ENCODE measurements at places on chromosomes 4 and X. TPM values are rescaled to one million over a fixed set of nuclear protein-coding genes. Genes with fewer than 3 reads are reported as not detected.
A peak's percentile ranks its signal among the peaks of the same experiment; 100 is the strongest.

DNA sequence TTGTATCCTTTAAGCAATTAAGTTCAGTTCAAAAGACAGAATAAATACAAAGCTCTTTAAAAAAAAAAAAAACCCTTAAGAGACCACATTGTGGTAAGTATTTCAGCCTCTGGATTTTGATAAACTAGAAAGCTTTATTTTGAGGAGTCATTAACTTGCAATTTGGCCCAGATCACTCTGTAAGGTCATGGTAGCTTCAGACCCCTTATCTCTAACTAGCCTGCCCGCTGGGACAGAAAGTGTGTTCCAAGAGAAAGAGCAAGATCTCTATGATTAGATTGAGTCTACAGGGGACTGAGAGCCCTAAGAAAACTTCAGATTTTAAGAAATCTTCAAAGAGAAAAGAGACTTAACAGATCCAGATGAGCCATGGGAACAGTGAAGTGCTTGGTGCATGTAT lies 45.6 kb downstream of the GALNT7 start:
- no peak overlapping the region for H3K4me3 ChIP-seq
- H3K36me3 ChIP-seq, result no peaks in the 10 kb centered on the region
- no peaks in the 10 kb centered on the region for H3K27me3 ChIP-seq
- DNase-seq, result no peak
- H3K27ac ChIP-seq, result peak overlapping the region; percentile 4

KDR gene
- 44.1 TPM for total RNA-seq

GRCh38 chr4:145762719-145763118 lies 82.8 kb downstream of the C4orf51 start:
- DNase-seq, result no peak
- peaks cover 78% of the 10 kb centered on the region for H3K36me3 ChIP-seq
- H3K27me3 ChIP-seq, result no peaks in the 10 kb centered on the region
- no peak overlapping the region for H3K4me3 ChIP-seq
- no peaks in the 10 kb centered on the region for H3K4me1 ChIP-seq

- no peaks in the 10 kb centered on the region for H3K4me1 ChIP-seq
- no peak for DNase-seq
- no peaks in the 10 kb centered on the region for H3K27me3 ChIP-seq
These were observed 108.3 kb downstream of the QRFPR start for GRCh38 chr4:121272526-121272925.

- DNase-seq, result no peak
- H3K27ac ChIP-seq, result no peak overlapping the region
- no peaks in the 10 kb centered on the region for H3K36me3 ChIP-seq
- no peaks in the 10 kb centered on the region for H3K4me1 ChIP-seq
- no peak overlapping the region for H3K4me3 ChIP-seq
- no peaks in the 10 kb centered on the region for H3K27me3 ChIP-seq
These were observed 504.0 kb downstream of the MAGEE1 start for GRCh38 chrX:76931518-76931917.

LGI2 gene
- total RNA-seq, result 4.1 TPM

GRCh38 chr4:81623434-81623833 lies 151.7 kb upstream of the RASGEF1B start:
- H3K27ac ChIP-seq, result no peak overlapping the region
- no peaks in the 10 kb centered on the region for H3K36me3 ChIP-seq
- no peaks in the 10 kb centered on the region for H3K27me3 ChIP-seq
- no peak overlapping the region for H3K4me3 ChIP-seq
- DNase-seq, result no peak

DNA sequence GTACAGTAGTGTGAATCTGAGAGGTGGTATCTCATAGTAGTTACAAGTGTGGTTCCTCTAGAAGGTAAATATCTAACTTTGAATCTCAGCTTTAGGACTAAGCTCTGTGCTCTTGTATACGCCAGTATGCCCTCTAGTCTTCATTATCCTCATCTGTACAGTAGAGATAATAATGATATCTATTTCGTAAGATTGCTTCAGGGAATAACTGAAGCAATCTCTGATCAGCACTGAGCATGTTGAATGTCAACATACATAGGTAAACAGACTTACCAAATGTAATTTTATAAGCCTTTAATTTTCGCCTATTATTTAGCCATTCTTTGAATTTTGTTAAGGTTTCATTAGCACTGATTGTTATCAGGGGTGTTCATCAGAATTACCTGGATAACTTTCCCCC lies 175.2 kb upstream of the ANKRD50 start:
- no peaks in the 10 kb centered on the region for H3K36me3 ChIP-seq

DNA sequence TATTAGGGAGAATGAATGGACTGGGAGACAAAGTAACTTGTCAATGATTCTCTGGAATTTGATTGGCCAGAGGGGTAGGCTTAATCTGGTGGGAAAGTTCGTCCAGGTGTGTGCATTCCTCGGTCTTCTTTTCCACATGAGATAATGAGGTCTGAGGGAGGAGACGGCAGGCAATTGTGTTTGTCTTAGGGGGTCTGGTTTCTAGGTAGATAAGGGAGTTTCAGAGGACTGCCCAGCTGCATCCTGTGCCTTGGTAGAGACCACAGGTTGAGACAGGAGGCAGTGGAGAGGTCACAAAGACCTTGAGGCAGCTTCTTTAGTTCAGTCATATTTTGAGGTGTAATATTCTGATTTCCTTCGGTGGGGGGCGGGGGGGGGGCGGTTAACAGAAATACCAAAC lies 4.3 kb downstream of the MGST2 start:
- H3K4me1 ChIP-seq, result peaks cover 53% of the 10 kb centered on the region
- no peak overlapping the region for H3K4me3 ChIP-seq
- DNase-seq, result no peak
- peaks cover 19% of the 10 kb centered on the region for H3K36me3 ChIP-seq
- H3K27me3 ChIP-seq, result no peaks in the 10 kb centered on the region

DNA sequence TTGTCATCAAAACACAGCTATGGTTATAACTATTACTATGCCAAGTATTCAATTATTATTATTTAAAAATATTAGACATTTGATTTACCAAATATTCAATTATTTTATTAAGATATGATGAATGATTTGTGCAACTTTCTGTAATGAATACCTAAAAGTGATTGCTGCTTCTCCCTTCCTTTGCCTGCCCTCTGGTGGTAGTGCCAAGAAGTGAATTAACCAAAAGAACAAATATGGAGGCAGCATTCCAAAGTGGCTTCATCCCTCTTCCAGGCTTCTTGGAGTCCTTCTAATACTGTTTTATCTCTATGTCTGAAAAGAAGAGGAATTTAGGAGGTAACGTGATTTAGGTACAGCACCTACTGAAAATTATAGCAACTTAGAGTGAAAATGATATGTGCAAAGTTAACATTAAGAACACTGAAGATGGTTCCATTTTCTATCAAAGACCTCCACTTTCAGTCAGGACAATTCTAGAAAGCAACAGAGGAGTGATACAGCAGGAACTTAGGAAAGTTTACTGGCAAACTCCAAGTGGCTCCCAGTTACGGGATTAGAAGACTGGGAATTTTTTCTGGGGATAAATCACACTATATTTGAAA lies 43.0 kb downstream of the ENPEP start:
- no peak for DNase-seq
- no peak overlapping the region for H3K4me3 ChIP-seq
- H3K4me1 ChIP-seq, result no peaks in the 10 kb centered on the region
- H3K27ac ChIP-seq, result no peak overlapping the region
- peaks cover 21% of the 10 kb centered on the region for H3K36me3 ChIP-seq
- H3K27me3 ChIP-seq, result no peaks in the 10 kb centered on the region

TRIM61 gene
- total RNA-seq, result 2.4 TPM

ADH1C gene
- total RNA-seq, result 0.69 TPM

SORCS2 gene
- 7.1 TPM for total RNA-seq

- no peak overlapping the region for H3K27ac ChIP-seq
- no peak for DNase-seq
- no peaks in the 10 kb centered on the region for H3K36me3 ChIP-seq
- no peak overlapping the region for H3K4me3 ChIP-seq
These were observed 620.9 kb upstream of the GALNT7 start for GRCh38 chr4:172547724-172548123.

- peaks cover 40% of the 10 kb centered on the region for H3K27me3 ChIP-seq
- H3K27ac ChIP-seq, result no peak overlapping the region
- no peak overlapping the region for H3K4me3 ChIP-seq
- peaks cover 4% of the 10 kb centered on the region for H3K4me1 ChIP-seq
These were observed 64.6 kb upstream of the MTM1 start for GRCh38 chrX:150503898-150504219.

- peak overlapping the region; percentile 39 for H3K27ac ChIP-seq
- H3K4me3 ChIP-seq, result no peak overlapping the region
- no peak for DNase-seq
- peaks cover 25% of the 10 kb centered on the region for H3K4me1 ChIP-seq
- H3K36me3 ChIP-seq, result no peaks in the 10 kb centered on the region
These were observed 48.1 kb downstream of the RPGR start for GRCh38 chrX:38279188-38279587.

DNA sequence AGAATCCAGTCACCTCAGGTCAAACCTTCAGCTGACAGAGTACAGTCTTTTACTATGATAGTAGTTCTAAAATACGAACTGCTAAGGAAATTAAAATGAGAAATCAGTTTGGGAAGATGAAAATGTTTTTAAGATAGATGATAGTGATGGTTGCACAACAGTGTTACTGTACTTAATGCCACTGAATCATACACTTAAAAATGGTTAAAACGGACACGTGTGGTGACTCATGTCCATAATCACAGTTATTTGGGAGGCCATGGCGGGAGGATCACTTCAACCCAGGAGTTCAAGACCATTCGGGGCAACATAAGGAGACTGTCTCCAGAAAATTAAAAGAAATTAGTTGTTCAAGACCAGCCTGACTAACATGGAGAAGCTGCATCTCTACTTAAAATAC lies 41.4 kb downstream of the ABHD18 start:
- no peak for DNase-seq
- H3K4me3 ChIP-seq, result no peak overlapping the region
- H3K27ac ChIP-seq, result no peak overlapping the region
- H3K4me1 ChIP-seq, result no peaks in the 10 kb centered on the region
- no peaks in the 10 kb centered on the region for H3K27me3 ChIP-seq

BST1 gene
- 0.58 TPM for total RNA-seq

GRCh38 chr4:57132743-57133137 lies 22.6 kb upstream of the IGFBP7 start:
- peaks cover 24% of the 10 kb centered on the region for H3K4me1 ChIP-seq
- H3K27me3 ChIP-seq, result no peaks in the 10 kb centered on the region
- H3K27ac ChIP-seq, result peak overlapping the region; percentile 3
- no peak overlapping the region for H3K4me3 ChIP-seq
- DNase-seq, result no peak

GRCh38 chrX:129653971-129654651 lies 645 bp downstream of the APLN start:
- H3K4me3 ChIP-seq, result peak overlapping the region; percentile 61
- peaks cover 4% of the 10 kb centered on the region for H3K4me1 ChIP-seq
- no peak for DNase-seq
- no peak overlapping the region for H3K27ac ChIP-seq
- peaks cover 55% of the 10 kb centered on the region for H3K27me3 ChIP-seq

- no peaks in the 10 kb centered on the region for H3K27me3 ChIP-seq
- no peak overlapping the region for H3K27ac ChIP-seq
- DNase-seq, result no peak
- H3K4me3 ChIP-seq, result no peak overlapping the region
- peaks cover 7% of the 10 kb centered on the region for H3K36me3 ChIP-seq
- H3K4me1 ChIP-seq, result peaks cover 18% of the 10 kb centered on the region
These were observed 385.9 kb downstream of the UNC5C start for GRCh38 chr4:95162867-95163266.

PAK3 gene
- 4.0 TPM for total RNA-seq

RASL11B gene
- total RNA-seq, result 22.7 TPM

DNA sequence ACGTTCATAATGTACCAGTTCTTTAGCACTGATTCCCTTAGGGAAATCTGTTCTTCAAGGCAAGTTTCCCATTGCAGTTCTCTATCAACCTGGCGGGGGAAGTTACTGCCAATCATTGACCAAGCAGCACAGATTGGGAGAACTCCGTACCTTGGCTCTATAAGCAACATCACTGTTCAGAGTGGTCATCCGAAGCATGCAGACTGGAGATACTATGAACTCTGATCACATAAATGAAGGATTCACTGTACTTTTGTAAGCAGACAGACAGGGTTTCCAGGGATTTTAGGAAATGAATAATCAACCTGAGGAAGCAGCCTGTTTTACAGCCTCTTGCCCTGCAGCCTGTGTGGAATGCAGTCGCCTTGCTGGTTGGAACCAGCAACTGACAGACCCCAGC lies 63.8 kb upstream of the WWC2 start:
- peaks cover 4% of the 10 kb centered on the region for H3K27me3 ChIP-seq
- no peak overlapping the region for H3K27ac ChIP-seq
- H3K4me3 ChIP-seq, result no peak overlapping the region
- peaks cover 5% of the 10 kb centered on the region for H3K4me1 ChIP-seq

- H3K4me1 ChIP-seq, result peaks cover 15% of the 10 kb centered on the region
- no peak overlapping the region for H3K4me3 ChIP-seq
- DNase-seq, result no peak
- H3K27ac ChIP-seq, result no peak overlapping the region
- no peaks in the 10 kb centered on the region for H3K36me3 ChIP-seq
These were observed 236.2 kb upstream of the NUDT6 start for GRCh38 chr4:123158576-123158975.

GRCh38 chr4:41437111-41437536 lies 100.8 kb upstream of the LIMCH1 start:
- DNase-seq, result no peak
- H3K36me3 ChIP-seq, result no peaks in the 10 kb centered on the region
- H3K27ac ChIP-seq, result peak overlapping the region; percentile 93
- H3K27me3 ChIP-seq, result no peaks in the 10 kb centered on the region
- H3K4me1 ChIP-seq, result peaks cover 60% of the 10 kb centered on the region

DNA sequence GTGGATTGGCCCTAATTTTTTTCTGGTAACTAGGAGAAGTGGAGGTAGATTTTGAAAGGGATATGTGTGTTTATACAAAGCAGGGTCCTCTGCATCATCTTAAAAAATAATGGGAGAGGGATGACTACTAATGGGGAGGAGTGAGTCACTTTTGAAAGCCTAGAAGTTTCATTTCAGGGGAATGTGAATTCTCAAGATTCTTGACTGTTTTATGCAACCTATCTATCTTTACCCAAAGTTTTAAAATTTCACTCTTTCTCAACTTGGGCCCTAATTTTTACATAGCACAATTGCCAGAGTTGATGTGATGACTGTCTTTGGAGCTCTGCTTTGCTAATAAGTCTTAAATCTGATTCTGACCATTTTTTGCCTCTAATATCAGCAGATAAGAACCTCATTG lies 445.2 kb downstream of the GRXCR1 start:
- H3K27ac ChIP-seq, result no peak overlapping the region
- H3K27me3 ChIP-seq, result no peaks in the 10 kb centered on the region
- H3K36me3 ChIP-seq, result no peaks in the 10 kb centered on the region
- DNase-seq, result no peak
- H3K4me3 ChIP-seq, result no peak overlapping the region

GRCh38 chrX:154411981-154412340 lies 622 bp downstream of the TAFAZZIN start:
- H3K27me3 ChIP-seq, result no peaks in the 10 kb centered on the region
- peak overlapping the region; percentile 69 for H3K4me3 ChIP-seq
- H3K36me3 ChIP-seq, result no peaks in the 10 kb centered on the region
- H3K27ac ChIP-seq, result no peak overlapping the region

- no peaks in the 10 kb centered on the region for H3K27me3 ChIP-seq
- no peak overlapping the region for H3K27ac ChIP-seq
- no peaks in the 10 kb centered on the region for H3K4me1 ChIP-seq
- no peak overlapping the region for H3K4me3 ChIP-seq
- no peaks in the 10 kb centered on the region for H3K36me3 ChIP-seq
- no peak for DNase-seq
These were observed 687.1 kb upstream of the MAGEB2 start for GRCh38 chrX:29528281-29528680.

Measured in mesothelial cell of epicardium (in vitro differentiated cells).